ENCODE measurements at places on chromosomes 1 and 21.

GRCh38 chr1:81439046-81439823 lies 361.5 kb upstream of the ADGRL2 start:
- DNase-seq = no peak

- DNase-seq = no peak
Observed at GRCh38 chr21:43740497-43741156, 21.7 kb downstream of the PDXK start.

DNA sequence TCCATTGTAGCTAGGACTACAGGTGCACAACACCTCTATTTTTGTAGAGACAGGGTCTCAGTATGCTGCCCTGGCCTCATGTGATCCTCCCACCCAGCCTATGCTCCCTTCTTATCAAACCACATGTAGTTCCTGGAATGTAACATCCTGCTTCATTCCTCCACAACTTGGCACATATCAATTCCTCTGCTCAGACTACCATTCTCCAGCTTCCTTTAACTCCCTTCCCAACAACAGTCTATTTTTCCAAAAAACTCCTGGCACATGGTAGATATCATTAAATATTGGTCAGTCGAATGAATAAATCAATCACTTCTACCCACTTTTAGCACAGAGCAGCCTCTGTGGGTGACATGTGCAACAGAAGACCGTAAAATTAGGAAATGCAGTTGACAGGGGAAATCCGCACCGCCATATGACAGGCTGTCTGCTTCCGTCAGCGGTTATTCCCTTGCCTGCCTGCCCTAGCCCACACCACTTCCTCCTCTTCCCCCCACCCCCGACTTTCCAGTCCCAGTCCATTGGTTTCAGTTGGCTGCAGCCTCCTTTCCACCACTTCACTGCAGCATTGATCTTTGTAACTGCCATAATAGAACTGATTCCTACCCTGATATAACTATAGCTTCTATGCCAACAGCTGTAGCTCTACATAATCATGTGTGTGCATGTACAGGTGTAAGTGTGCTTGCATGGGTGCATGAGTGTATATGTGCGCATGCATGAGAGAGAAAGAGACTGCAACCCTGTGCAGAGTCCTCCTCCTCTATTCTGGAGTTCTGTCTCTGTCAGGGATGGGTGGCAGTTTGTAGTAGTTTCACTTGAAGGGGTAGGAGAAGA lies 6.8 kb upstream of the AKR1A1 start:
- DNase-seq = no peak

- DNase-seq = peak; percentile 39
Observed at GRCh38 chr1:170929835-170930554, 5.3 kb upstream of the MROH9 start.

DNA sequence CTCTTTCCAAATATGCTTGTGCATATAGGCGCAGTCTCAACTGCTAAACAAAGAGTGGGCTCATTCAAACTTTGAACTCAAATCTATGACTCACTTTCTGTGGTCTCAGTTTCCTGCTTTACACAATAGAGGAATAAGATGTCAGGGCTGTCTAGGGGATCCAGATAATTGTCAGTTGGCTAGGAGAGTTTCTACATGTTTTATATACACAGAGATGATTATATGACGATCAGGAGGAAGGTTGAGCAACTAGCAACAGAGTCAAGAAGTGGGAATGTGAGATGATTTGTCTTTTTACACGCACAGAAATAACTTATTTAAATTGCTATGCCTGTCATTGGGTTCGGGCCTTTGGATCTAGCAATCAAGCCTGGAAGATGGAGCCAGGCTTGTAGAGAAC lies 299.4 kb upstream of the LYPLAL1 start:
- peak; percentile 80 for DNase-seq

DNA sequence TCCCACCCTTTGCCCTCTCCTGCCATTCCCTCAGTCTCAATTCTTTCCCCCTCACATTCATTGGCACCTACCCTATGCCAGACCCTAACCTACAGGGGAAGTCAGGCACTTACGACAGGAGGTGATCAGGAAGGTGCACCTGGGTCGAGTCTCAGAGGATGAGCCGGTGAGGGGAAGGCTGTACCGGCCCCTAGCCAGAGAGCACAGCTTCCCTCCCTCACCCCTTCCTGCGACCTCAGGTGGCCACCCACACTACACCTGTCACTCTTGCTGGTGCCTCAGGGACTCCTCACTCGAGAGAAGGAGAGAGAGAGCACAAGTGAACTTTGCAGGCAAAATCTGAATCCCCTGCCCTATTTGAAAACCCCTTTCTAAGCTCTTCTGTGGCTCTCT lies 1.7 kb upstream of the MYOM3 start:
- no peak for DNase-seq

DNA sequence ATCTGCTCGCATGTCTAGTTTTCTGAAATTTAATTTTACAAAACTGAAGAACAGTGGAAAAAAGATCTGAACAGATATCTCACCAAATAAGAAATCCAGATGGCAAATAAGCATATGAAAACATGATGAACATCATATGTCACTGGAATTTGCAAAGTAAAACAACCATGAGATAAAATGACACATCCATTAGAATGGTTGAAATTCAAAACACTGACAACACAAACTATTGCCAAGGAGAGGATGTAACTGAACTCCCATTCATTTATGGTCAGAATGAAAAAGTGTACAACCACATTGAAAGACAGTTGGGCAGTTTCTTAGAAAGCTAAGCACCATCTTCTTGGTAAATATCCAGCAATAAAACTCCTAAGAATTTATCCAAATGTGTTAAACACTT lies 312.7 kb upstream of the NCAM2 start:
- no peak for DNase-seq

- no peak for DNase-seq
Observed at GRCh38 chr1:111605576-111605975, 14.0 kb upstream of the RAP1A start.

DNA sequence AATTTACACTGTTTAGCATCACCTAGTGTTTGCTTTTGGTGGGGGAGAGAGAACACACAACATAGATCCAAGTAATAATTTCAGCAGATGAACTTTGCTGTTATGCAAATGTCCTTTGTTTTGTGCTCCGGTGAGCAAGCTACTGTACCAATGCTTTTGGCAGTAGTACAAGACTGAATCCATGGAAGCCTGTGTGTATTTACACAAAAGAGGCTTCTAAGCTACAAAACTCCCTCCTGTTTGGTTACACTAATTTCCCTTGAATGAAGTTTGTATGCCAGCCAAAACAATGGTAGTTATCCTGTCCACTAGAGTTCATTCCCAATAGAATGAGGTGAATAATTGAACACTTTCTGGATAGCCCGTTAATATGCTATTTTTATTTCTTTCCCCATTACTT lies 320.5 kb downstream of the KCTD3 start:
- no peak for DNase-seq

GRCh38 chr1:185906186-185906585 lies 172.0 kb downstream of the HMCN1 start:
- no peak for DNase-seq

DNA sequence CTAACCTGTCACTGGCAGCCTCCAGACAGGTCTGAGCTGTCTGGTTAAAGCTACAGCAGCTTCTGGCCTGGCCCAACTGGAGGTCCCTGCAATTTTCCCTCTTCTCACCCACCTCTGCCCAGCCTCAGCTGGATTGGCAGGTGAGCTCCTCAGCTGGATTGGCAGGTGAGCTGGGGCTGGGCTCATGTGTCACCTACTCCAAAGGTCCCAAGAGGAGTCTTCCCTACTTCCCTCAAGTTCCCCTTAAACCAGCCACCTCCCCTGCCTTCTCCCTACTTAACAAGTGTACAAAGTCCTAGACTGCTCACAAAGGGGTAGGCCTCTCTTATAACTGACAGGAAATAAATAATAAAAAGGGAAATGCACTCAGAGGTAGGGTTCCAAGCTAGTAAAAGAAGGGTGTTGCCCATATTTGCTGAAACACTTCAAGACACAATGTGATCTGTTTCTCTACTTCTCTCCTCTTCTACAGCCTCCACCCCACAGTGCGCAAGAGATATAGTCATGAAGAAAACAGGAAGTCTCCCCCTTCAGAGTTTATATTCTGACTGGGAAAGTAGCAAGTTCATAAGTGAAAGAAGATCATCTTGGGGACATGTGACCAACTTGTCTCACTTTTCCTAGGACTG lies at the start of gene GPA33:
TSS of gene GPA33 (minus strand) at position 64 of the 629 bp plus-strand sequence. CDS start 90 bp downstream, outside the sequence.
- DNase-seq = no peak

DNA sequence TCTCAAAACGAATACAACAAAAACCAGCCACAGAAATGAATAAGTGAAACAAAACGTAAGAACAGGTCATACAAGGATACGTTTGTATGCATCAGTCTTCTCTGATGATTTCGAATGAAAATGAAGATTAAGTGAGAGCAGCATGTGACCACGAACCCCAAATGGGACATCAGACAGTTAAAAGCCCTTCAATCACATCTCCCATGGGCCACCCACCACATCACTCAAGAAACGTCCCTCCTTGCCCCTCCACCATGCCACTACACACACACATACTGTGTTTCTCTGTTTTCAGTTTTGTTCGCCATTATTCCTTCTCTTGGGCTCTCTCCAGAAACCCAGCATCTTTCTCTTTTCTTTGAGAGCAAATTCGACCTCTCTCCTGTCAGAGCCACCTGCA lies 355.6 kb upstream of the KAZN start:
- no peak for DNase-seq

DNA sequence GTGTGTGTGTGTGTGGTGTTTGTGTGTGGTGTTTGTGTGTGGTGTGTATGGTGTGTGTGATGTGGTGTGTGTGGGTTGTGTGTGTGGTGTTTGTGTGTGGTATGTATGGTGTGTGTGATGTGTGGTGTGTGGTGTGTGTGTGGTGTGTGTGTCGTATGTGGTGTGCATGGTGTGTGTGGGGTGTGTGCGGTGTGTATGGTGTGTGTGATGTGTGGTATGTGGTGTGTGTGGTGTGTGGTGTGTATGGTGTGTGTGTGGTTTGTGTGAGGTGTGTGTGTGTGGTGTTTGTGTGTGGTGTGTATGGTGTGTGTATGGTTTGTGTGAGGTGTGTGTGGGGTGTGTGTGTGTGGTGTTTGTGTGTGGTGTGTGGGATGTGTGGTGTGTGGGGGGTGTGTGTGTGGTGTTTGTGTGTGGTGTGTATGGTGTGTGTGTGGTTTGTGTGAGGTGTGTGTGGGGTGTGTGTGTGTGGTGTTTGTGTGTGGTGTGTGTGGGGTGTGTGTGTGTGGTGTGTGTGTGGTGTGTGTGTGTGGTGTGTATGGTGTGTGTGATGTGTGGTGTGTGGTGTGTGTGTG lies 106.2 kb upstream of the ADAR start:
- no peak for DNase-seq

GRCh38 chr1:208615371-208615770 lies 371.2 kb upstream of the PLXNA2 start:
- peak; percentile 46 for DNase-seq

- no peak for DNase-seq
Observed at GRCh38 chr1:110545492-110545891, 26.5 kb upstream of the KCNA10 start.

- DNase-seq = no peak
Observed at GRCh38 chr1:168714012-168714411, 15.0 kb downstream of the DPT start.

- no peak for DNase-seq
Observed at GRCh38 chr1:4670265-4670664, 15.9 kb downstream of the AJAP1 start.

GRCh38 chr1:10113501-10113900 lies 80.7 kb downstream of the UBE4B start:
- no peak for DNase-seq

GRCh38 chr1:31196685-31197084 lies 43.0 kb downstream of the NKAIN1 start:
- DNase-seq = no peak

- DNase-seq = no peak
Observed at GRCh38 chr1:93463960-93464359, 16.0 kb downstream of the FNBP1L start.

- no peak for DNase-seq
Observed at GRCh38 chr1:25657883-25658760, 41.5 kb downstream of the MAN1C1 start.

DNA sequence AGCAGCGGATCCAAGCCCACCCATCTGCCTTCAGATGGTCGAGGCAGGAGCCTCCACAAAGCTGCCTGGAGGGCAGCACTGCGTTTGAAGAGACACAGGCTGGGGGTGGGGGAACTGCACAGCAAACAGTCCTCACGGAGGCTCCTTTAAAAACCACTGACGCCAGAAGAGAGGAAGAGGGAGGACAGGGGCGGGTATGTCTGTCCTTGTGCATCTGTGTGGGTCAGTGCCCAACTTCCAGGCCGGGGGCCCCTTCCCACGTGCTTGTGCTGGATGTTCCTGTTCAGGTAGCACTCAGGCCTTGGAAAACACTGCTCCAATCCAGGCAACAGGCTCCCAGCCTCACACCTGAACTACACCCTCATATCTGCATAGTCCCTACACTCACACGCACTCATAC lies 7.7 kb downstream of the AHDC1 start:
- DNase-seq = no peak

DNA sequence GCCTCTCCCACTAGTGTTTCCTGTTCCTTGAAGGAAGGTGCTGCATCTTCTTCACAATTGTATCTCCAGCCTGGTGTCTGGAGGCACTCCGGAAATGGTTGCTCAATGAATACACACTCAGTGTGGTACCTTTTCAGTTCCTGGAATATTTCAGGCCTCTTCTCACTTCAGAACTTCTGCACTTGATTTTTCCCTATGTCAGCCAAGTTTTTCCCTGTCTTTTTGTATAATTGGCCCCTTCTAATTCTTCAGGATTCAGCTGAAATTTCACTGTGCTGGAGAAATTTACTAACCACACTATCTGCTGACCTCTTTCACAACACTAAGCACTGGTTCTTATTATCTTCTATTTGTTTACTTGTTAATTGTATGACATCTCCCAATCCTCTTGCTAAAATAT lies 61.2 kb upstream of the MAP10 start:
- DNase-seq = no peak

GRCh38 chr21:26923986-26924385 lies 42.9 kb downstream of the ADAMTS5 start:
- no peak for DNase-seq

DNA sequence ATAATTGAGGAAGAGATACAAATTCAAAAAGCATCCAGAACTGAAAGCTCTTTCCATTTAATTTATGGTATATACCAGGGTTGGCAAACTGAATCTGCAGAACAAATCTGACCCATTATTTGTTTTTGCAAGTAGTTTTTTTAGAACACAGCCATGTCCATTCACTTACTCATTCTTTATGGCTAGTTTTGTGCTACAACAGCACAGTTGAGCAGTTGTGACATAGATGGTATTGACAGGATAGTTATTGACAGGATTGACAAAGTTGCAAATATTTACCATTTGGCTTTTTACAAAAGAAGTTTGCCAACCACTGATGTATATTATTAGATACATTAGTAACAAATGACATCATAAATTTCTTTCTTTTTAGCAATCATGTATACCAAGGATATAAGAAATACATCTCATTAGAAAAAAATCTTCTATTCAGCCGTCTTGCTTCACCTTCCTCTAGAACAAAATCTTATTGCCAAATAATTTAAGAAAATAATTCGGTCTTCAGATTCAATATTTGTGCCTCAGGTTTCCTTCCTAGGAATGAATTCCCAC lies 9.4 kb downstream of the ADAMTS1 start:
- no peak for DNase-seq

DNA sequence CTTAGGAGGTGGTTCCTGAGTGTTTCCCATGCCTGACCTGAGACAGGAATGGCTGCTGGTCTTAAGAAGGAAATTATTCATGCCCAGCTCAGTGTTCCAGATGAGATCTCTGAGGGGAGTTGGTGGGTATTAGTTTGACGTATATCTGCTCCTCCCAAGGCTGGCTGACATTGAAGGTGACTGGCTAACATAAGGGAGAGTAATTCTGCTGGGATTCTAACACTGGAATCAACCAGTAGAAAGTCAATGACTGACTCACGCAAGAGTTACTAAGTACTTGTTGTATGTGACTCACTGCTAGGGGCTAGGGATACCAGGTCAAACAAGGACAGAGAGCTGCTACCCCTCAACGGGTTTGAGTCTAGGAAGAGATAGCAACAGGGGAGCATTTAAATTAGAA lies 177.3 kb downstream of the CACNA1E start:
- no peak for DNase-seq

Measured in fibroblast of skin of left quadriceps (primary cell).